ENCODE measurements at places on chromosomes 16 and 17.

- peak; percentile 87 for DNase-seq
Measured at GRCh38 chr16:67244387-67245185, 2.7 kb downstream of the FHOD1 start.

DNA sequence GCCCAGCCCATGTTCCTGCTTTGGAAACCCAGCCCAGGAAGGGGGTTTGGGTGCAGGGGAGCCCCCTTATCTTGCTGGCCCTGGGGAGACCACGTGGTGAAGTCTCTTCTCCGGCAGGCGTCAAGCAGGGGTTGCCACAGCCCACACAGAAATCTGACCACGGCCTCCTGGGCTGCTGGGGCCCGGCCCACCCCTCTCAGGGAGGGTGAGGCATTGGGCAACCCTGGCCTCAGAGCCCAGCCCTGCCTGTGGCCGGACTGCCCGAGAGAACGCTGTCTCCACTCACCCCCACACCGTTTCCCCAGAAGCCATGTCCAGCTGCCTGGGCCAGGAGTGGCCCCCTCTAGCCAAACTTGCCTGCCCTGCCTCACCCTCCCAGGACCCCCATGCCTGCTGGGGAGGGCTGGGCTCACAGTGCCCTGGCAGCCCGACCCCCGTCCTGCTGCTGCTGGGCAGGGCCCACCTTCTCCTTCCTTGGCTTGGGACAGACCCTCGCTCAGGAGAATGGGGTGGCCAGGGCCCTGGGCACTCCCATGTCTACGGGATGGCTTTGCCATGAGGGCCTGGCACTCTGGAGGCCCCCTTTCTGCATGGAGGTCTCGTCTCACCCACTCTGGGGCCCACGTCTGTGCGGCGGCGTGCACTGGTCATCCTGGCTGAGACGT is 6.7 kb downstream of the RPUSD1 start:
- no peak for DNase-seq

DNA sequence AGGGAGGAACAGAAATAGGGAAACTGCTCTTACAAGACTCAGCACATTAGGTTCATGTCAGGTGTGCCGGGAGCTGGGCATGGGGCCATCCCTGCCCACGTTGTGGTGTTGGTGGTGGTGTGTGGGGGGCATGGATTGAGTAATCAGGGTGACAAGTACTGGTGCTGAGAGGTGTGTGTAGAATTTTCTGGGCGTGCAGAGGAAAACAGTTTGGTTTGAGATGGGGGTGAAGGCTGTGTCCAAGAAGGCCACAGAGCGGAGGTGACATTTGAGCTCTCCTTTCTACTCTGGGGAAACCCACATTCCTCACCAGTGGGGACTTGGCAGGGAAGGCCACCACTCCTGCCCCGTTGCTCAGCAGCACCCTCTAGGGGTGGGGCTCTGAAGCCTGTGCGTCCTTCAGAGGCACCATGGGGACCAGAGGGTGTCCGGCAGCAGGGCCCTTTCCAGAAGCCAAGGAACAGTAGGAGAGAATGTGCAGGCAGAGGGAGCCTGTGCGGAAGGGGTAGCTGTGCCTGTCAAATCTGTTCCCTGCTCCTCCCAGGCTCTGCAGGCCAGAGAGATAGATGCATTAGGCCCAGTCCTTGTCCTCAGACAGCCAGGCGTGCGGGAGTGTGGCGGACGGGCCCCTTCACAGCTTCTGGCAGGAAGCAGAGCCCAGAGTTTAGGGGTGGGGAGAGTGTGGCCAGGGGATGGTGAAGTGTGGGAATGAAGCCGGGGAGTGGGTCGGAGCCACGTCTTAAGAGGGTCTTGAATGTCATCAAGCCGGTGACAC is 48.7 kb upstream of the GSE1 start:
- peak; percentile 56 for DNase-seq

GRCh38 chr16:12767897-12768296 is 35.8 kb downstream of the CPPED1 start:
- DNase-seq: no peak

- no peak for DNase-seq
Measured at GRCh38 chr17:31373150-31374093, 18.1 kb upstream of the RAB11FIP4 start.

DNA sequence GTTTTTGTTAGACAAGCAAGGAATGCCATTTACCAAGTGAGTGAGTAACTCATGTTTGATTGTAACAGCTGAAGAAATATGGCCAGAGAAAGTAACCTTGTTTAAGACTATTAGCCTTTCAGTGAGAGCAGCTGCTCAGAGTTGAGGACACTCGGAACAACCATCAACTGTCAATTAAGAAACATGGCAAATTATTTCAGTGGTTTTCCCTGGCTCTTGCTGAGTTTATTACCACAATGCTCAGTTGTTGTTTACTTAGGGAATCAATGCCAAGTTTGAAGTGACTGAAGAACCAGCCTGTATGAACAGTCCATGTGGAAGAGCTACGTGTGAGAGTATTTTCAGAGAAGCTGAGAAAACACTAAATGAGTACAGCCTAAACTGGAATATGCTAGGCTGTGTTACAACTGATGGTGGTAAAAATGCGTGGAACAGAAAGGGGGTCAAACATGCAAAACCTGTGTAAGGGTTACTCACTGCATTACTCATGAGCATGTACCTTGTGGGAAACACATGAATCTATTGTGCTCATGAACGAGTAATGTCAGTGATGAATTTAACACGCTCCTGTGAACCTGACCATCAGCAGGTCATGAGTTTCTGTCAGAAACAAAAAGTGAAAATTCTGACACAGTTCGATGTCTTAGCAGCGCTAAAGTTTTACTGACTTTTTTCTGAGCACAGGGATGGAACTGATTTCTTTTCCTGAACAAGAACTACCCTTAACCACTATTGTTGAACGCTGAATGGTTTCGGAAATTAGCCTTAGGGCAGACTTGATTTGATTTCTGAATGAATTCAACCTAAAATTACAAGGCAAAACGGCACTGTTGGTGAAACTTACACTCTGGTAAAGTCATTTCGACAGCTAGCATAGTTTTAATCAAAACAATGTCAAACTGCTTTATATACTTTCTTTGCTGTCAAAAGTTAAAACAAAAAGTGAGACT is 33.5 kb downstream of the GNA13 start:
- peak; percentile 39 for DNase-seq

DNA sequence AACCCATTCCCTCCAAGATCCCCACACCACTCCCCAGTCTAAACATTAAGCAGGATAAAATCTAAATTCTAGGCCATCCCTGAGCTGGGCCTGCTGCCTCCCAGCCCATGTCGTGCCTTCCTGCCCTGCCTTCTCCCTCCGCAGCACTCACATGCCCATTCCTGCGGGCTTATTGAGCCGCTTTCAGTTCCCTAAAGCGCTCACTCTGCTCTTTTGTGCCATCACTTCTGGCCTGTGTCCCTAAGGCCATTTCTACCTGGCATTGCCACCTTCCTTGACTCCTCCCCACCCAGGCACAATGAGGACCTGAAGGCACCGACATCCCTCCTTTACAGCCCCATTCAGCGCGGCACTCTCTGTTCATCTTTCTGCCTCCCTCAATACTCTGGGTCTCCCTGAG is 13.0 kb upstream of the RAB5C start:
- DNase-seq: no peak

- no peak for DNase-seq
Measured at GRCh38 chr16:4386951-4387565, 15.4 kb downstream of the VASN start.

- DNase-seq: no peak
Measured at GRCh38 chr16:57013902-57014301, 24.5 kb downstream of the NLRC5 start.

- no peak for DNase-seq
Measured at GRCh38 chr17:72724267-72724666, 368.2 kb downstream of the SLC39A11 start.

DNA sequence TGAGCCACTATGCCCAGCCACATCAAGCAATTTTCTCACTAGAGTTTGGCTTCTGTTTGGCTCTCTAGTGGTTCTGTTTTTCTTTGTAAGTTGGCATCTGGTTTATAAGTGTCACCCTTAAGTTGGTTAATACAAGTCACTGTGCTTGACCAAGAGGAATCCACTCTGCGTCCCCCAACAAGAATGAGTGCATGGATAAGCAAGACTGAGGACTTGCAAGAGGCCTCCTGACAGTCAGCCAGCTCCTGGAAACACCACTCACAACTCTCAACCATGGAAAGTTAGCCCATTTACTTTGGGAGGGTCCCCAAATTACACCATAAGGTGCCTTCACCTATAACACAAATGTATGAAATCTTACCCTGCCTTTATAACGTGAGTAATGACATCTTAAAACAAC is 7.6 kb downstream of the RFWD3 start:
- no peak for DNase-seq

DNA sequence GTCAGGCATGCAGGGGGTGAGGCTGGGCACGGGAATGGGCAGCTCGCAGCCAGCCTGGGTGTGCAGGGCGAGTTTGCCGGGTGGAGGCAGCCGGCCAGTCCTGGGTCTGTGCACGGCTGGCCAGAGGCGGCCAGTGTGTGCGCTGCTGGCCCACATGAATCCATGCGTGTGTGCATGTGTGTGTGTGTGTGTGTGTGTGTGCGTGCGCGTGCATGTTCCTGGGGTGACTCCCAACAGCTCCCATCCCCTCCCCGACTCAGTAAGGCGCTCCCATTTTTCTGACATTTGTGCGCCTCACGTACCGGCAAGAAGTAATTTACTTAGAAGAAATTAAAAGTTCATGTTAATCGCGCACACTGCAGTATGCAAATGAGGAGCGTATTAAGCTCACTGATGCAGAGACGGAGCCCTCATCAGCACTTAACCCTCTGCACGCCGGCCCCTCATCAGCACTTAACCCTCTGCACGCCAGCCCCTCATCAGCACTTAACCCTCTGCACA is 55.4 kb upstream of the ACSF3 start:
- no peak for DNase-seq

DNA sequence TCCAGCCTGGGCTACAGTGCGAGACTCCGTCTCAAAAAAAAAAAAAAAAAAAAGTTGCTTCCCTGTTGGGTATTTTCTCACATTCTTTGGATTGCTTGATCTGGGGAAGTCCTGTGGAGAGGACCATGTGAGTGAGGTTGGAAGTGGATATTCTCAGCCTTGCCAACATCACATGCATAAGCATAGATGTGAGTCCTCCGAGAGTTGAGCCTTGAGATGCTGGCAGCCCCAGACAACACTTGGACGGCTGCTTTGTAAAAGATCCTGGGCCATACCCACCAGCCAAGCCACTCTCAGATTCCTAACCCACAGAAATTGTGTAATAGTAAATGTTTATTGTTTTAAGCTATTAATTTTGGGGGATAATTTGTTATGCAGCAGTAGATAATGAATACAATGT is 1570.0 kb upstream of the GOT2 start:
- no peak for DNase-seq

GRCh38 chr17:62998166-62998565 is 32.1 kb downstream of the TANC2 start:
- DNase-seq: no peak

- no peak for DNase-seq
Measured at GRCh38 chr17:62658136-62658920, 30.9 kb downstream of the MRC2 start.

GRCh38 chr16:72195609-72196008 is 23.7 kb upstream of the PMFBP1 start:
- DNase-seq: no peak

DNA sequence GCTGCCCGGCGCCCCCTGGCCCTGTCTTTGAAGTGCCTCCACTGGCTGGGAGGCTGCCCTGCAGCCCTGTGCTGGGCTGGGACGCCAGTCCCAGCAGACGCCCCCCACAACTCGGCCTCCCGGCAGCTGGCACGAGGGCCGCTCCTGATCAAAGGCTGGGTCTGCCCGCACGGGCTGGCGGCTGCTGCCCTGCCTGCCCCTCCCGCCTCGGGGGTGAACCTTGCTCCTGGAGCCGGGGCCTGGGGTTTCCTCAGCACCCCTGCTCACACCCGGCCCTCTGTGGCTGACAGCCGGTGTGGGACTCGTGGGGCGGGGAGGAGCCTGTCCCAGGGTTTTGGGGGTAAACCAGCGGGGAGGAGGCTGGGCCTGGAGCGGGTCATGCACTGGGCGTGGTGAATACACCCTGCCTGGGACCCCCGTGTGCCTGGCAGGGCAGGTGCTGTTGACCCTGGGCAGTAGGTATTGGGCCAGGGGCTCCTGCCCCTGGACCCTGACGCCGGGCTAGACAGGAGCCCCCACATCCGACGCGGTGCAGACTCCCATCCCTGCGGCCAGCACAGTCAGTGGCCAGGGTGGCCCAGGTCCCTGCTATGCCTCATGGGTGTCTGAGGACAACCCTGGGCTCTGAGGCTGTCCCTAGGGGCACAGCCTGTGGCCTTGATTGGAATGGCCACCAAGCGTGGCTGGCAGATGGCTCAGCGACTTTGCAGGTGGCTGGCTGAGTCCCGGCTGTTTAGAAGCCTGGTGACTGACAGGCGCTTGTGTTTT is 21.7 kb downstream of the CENPX start:
- DNase-seq: no peak

GRCh38 chr16:47469227-47469626 is 8.1 kb downstream of the PHKB start:
- no peak for DNase-seq

GRCh38 chr17:42055027-42055426 is 4.6 kb upstream of the C17orf113 start:
- DNase-seq: no peak

GRCh38 chr16:6165330-6165979 is 1067.9 kb upstream of the EEF2KMT start:
- DNase-seq: no peak

- no peak for DNase-seq
Measured at GRCh38 chr17:79915850-79916430, 76.7 kb upstream of the CBX4 start.

GRCh38 chr16:2026461-2027023 is at the start of gene NHERF2:
NHERF2 (plus strand) TSS chr16:2026902; CDS start chr16:2027006, 104 bp downstream.
- no peak for DNase-seq

DNA sequence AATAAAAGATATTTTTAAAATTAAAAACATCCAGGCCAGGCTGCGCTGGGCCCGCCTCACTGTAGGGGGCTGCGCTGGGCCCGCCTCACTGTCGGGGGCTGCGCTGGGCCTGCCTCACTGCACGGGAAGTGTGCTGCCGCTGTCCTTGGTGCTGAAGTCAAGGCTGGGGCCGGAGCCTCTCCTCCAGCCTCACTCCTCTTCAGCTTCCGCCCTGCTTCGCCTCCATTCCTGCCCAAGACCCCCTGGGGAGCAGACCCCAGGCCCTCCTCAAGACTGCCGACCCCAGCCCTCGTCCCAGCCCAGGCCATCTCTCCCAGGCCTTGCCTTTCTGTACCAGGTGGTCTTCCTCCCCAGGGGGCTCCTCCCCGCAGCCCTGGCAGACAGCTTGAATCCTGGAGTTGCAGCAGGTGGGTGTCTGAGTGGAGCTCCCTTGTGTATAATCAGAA is 26.2 kb downstream of the ENDOV start:
- DNase-seq: peak; percentile 19

GRCh38 chr16:84532291-84532724 is 27.8 kb upstream of the MEAK7 start:
- DNase-seq: no peak

GRCh38 chr17:42560246-42560645 is 1.7 kb upstream of the COASY start:
- DNase-seq: no peak

GRCh38 chr17:44387804-44388203 is 1.6 kb downstream of the ITGA2B start:
- DNase-seq: no peak

- DNase-seq: no peak
Measured at GRCh38 chr17:61680921-61681320, 89.9 kb upstream of the NACA2 start.
